ENCODE measurements at places on chromosomes 13 and 19. TPM values are rescaled to one million over a fixed set of nuclear protein-coding genes. Genes with fewer than 3 reads are reported as not detected.

The ANGPTL8 gene
- not detected for total RNA-seq

The ATP4B gene
- not detected for total RNA-seq

The SLITRK6 gene
- total RNA-seq: 0.82 TPM

The ZNF793 gene
- total RNA-seq: 3.5 TPM

The SGCG gene
- total RNA-seq: 123 TPM

The ELSPBP1 gene
- total RNA-seq: not detected

The CGB1 gene
- total RNA-seq: not detected

The KLK4 gene
- not detected for total RNA-seq

The ZNF699 gene
- 8.0 TPM for total RNA-seq

The PDE4C gene
- total RNA-seq: 1.4 TPM

The IGSF23 gene
- total RNA-seq: not detected

The PEX11G gene
- 1.1 TPM for total RNA-seq

The CD209 gene
- total RNA-seq: 0.59 TPM

The SPART gene
- 34.1 TPM for total RNA-seq

The IGFL1 gene
- not detected for total RNA-seq

The DUS3L gene
- 12.1 TPM for total RNA-seq

The GPALPP1 gene
- 14.6 TPM for total RNA-seq

The ZNF729 gene
- total RNA-seq: not detected
